ENCODE measurements at places on chromosomes 2 and 18.

- no peak for DNase-seq
These were observed 395.2 kb downstream of the BCL11A start for GRCh38 chr2:60158262-60158661.

GRCh38 chr2:190169221-190170072, 106.9 kb upstream of the MSTN start:
- DNase-seq, result no peak

- DNase-seq, result no peak
These were observed 2.5 kb upstream of the ANO7 start for GRCh38 chr2:241185961-241186360.

GRCh38 chr2:101251844-101252407, 760 bp upstream of the CNOT11 start:
- DNase-seq, result no peak

- no peak for DNase-seq
These were observed 274.1 kb upstream of the MC4R start for GRCh38 chr18:60646725-60647124.
